WTC11 (cell line): ENCODE measurements at places on chromosomes 13 and 19.

- no peak for DNase-seq
- no peak overlapping the region for H3K4me3 ChIP-seq
These were observed 137.2 kb downstream of the CYSLTR2 start for GRCh38 chr13:48790966-48791365.

- peak overlapping the region; percentile 92 for H3K4me3 ChIP-seq
- H3K4me1 ChIP-seq: peaks cover 34% of the 10 kb centered on the region
- H3K27ac ChIP-seq: peak overlapping the region; percentile 96
- no peak for DNase-seq
- no peaks in the 10 kb centered on the region for H3K27me3 ChIP-seq
These were observed 1.8 kb upstream of the DIAPH3 start for GRCh38 chr13:60165391-60166099.

DNA sequence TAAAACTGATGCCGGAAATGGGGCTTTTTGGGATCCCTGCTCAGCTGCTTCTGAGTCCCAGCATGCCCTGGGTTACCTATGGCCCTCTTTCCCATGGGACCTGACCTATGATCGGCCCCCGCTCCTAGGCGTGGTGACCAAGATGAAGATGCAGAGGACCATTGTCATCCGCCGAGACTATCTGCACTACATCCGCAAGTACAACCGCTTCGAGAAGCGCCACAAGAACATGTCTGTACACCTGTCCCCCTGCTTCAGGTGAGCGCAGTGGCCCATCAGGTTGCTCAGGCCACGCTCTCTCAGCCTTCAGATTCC is 1.5 kb downstream of the RPS11 start:
- H3K27ac ChIP-seq: peak overlapping the region; percentile 98
- H3K36me3 ChIP-seq: peaks cover 34% of the 10 kb centered on the region
- no peaks in the 10 kb centered on the region for H3K27me3 ChIP-seq

DNA sequence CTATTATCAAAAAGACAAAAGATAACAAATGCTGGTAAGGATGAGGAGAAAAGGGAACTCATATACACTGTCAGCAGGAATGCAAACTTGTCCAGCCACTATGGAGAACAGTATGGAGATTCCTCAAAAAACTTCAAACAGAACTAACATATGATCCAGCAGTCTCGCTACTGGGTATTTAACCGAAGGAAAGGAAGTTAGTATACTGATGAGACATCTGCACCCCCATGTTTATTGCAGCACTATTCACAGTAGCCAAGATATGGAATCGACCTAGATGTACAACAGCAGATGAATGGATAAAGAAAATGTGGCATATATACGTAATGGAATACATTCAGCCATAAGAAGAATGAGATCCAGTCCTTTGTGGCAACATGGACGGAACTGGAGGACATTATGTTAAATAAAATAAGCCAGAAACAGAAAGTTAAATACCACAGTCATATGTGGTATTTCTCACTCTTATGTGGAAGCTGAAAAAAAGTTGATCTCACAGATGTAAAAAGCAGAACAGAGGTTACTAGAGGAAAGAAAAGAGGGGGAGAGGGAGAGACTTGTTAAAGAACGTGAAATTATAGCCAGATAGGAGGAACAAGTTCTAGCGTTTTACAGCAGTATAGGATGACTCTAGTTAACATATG is 83.2 kb downstream of the RUBCNL start:
- DNase-seq: no peak
- H3K4me1 ChIP-seq: no peaks in the 10 kb centered on the region
- no peak overlapping the region for H3K4me3 ChIP-seq
- no peaks in the 10 kb centered on the region for H3K36me3 ChIP-seq
- no peaks in the 10 kb centered on the region for H3K27me3 ChIP-seq

- H3K27ac ChIP-seq: no peak overlapping the region
- H3K36me3 ChIP-seq: peaks cover 6% of the 10 kb centered on the region
- no peak overlapping the region for H3K4me3 ChIP-seq
- no peaks in the 10 kb centered on the region for H3K27me3 ChIP-seq
- peaks cover 14% of the 10 kb centered on the region for H3K4me1 ChIP-seq
These were observed 163.0 kb upstream of the TSC22D1 start for GRCh38 chr13:44739120-44739519.

- peaks cover 10% of the 10 kb centered on the region for H3K36me3 ChIP-seq
- H3K4me3 ChIP-seq: no peak overlapping the region
- no peak overlapping the region; the same call in 1 of the 2 replicates for H3K27ac ChIP-seq
- no peak for DNase-seq
- H3K27me3 ChIP-seq: peaks cover 3% of the 10 kb centered on the region; the same call in 1 of the 2 replicates
- no peaks in the 10 kb centered on the region for H3K4me1 ChIP-seq
These were observed 14.4 kb upstream of the CEBPA start for GRCh38 chr19:33316541-33317264.

DNA sequence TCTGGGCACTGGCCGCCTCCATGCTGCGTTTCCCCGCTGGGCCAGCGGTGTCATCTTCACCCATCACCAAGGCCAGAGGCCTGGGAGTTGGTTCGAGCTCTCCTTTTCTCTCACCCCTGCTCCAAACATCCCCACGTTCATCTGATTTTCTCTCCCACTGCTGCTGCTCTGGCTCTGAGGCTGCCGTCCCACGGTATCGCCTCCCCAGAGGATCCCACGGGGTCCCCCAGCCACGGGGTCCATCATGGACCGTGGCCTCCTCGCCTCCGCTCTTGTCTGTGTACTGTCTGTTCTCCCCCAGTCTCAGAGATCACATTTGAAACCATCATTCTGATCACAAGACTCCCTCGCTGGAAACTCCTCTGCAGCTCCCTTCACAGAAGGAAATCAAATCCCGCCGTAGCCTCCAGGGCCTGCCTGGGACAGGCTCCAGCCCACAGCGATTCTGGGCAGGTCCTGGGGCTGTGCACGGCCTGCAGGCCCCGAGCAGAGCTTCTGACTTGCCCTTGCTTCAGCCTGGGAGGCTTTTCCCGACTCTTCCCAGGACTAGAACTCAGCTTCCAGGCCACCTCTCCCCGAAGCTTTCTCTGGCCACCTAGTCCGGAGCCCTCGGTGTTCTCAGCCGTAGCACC is 64.2 kb downstream of the SOX1 start:
- no peak for DNase-seq
- H3K36me3 ChIP-seq: no peaks in the 10 kb centered on the region
- H3K4me1 ChIP-seq: no peaks in the 10 kb centered on the region
- peaks cover 9% of the 10 kb centered on the region; the same call in 1 of the 2 replicates for H3K27me3 ChIP-seq
- no peak overlapping the region for H3K27ac ChIP-seq

DNA sequence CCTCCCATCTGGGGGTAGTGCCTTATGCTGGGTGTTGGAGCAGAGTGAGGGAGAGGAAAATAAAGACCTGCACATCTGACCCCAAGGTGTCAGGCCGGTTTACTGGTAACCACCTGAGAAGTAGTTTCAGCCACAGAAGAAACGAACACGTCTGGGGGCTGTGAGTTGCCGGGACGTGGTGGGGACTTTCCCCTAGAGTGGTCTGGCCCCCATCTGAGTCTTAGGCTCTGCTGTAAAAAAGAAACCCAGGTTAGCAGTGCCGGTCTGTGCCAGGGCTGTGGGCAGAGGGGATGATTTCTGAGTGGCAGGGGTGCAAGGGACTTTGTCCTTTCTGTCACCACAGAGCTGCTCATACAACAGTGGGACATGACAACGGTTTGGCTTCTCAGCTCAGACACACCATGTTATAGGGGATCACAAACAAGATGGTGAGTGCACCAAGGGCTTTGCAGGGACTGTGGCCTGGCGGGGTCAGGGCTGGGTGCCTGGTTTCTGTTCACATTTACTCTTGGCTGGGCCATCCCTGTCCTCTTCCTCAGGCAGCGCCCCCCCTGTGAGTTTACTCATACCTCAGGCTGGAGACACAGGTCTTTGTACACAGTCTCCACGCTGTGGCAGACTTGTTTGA is 9.0 kb downstream of the GCDH start:
- H3K4me3 ChIP-seq: no peak overlapping the region
- no peak for DNase-seq
- H3K27ac ChIP-seq: no peak overlapping the region
- H3K36me3 ChIP-seq: peaks cover 19% of the 10 kb centered on the region
- H3K4me1 ChIP-seq: no peaks in the 10 kb centered on the region
- H3K27me3 ChIP-seq: no peaks in the 10 kb centered on the region

- H3K27ac ChIP-seq: no peak overlapping the region
- peaks cover 3% of the 10 kb centered on the region; the same call in 1 of the 2 replicates for H3K4me1 ChIP-seq
- no peak overlapping the region for H3K4me3 ChIP-seq
These were observed 4.8 kb downstream of the LILRB5 start for GRCh38 chr19:54252243-54252642.

DNA sequence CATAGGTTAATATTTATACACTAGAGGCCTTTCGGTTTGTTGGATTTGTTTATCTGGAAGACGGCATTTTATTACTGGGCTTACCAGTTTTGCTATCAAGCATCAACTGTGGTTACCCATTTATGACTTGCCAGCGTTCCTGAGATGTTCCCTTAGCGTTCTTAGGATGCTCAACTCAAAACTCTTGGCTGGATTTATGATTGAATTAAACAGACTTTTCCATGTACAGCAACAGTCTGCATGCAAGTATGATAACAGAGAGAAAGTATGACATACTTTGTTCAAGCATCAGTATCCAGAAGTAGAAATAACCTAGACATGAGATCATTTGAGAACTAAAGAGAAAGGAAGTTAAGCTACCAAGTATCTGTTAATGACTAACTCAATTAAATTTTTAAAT is 29.9 kb upstream of the RNF113B start:
- no peaks in the 10 kb centered on the region for H3K27me3 ChIP-seq
- H3K36me3 ChIP-seq: peaks cover 58% of the 10 kb centered on the region
- H3K4me1 ChIP-seq: peaks cover 25% of the 10 kb centered on the region
- no peak overlapping the region for H3K4me3 ChIP-seq
- no peak for DNase-seq

GRCh38 chr13:26541041-26541440 is 16.4 kb upstream of the WASF3 start:
- H3K27ac ChIP-seq: no peak overlapping the region
- no peaks in the 10 kb centered on the region for H3K36me3 ChIP-seq
- DNase-seq: no peak
- H3K4me1 ChIP-seq: no peaks in the 10 kb centered on the region
- H3K27me3 ChIP-seq: no peaks in the 10 kb centered on the region; the same call in 1 of the 2 replicates

GRCh38 chr19:23904406-23904805 is 10.3 kb upstream of the ZNF726 start:
- peaks cover 86% of the 10 kb centered on the region for H3K36me3 ChIP-seq
- H3K4me3 ChIP-seq: no peak overlapping the region
- DNase-seq: no peak
- no peaks in the 10 kb centered on the region for H3K4me1 ChIP-seq

- H3K27ac ChIP-seq: no peak overlapping the region; the same call in 1 of the 2 replicates
- H3K4me3 ChIP-seq: no peak overlapping the region
- H3K27me3 ChIP-seq: no peaks in the 10 kb centered on the region
- H3K36me3 ChIP-seq: no peaks in the 10 kb centered on the region
These were observed 115.8 kb downstream of the NBEA start for GRCh38 chr13:35057858-35058257.

GRCh38 chr19:23596872-23597271 is 90.1 kb downstream of the ZNF675 start:
- peaks cover 39% of the 10 kb centered on the region for H3K36me3 ChIP-seq
- no peaks in the 10 kb centered on the region for H3K4me1 ChIP-seq
- no peak overlapping the region for H3K4me3 ChIP-seq

DNA sequence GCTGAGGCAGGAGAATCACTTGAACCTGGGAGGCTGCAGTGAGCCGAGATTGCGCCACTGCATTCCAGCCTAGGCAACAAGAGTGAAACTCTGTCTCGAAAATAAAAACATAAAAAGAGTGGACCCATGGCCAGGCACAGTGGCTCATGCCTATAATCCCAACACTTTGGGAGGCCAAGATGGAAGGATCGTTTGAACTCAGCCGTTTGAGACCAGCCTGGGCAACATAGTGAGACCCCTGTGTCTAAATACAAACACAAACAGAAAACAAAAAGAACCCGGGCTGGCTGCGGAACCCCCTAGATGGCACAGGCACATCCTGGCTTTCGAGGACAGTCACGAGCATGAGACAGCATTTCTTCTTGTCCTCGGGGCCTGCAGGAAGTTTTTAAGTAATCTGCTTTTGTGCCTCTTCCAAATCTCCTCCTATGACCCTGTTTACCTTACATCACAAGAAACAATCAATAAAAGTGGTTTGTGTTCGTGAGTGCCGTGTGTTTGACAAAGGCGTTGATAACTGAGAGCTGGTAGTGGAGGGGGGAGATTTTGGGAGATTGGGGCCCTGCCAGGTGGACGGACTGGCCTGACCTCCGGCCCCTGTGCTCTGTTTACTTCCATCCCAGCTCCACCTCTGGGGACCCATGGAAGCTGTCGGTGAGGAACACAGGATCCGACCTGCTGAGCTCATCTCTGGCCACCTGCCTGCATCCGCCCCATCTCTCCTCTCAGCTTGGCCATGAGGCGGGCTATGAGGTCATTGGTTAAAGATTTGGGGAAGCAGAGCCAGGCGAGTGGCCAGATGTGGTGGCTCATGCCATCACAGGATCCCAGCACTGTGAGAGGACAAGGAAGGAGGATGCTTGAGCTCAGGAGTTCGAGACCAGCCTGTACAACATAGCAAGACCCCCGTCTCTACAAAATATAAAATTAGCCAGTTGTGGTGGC is 5.9 kb upstream of the GDF15 start:
- peak; percentile 27 for DNase-seq
- H3K4me3 ChIP-seq: no peak overlapping the region
- H3K27me3 ChIP-seq: no peaks in the 10 kb centered on the region; the same call in 1 of the 2 replicates

DNA sequence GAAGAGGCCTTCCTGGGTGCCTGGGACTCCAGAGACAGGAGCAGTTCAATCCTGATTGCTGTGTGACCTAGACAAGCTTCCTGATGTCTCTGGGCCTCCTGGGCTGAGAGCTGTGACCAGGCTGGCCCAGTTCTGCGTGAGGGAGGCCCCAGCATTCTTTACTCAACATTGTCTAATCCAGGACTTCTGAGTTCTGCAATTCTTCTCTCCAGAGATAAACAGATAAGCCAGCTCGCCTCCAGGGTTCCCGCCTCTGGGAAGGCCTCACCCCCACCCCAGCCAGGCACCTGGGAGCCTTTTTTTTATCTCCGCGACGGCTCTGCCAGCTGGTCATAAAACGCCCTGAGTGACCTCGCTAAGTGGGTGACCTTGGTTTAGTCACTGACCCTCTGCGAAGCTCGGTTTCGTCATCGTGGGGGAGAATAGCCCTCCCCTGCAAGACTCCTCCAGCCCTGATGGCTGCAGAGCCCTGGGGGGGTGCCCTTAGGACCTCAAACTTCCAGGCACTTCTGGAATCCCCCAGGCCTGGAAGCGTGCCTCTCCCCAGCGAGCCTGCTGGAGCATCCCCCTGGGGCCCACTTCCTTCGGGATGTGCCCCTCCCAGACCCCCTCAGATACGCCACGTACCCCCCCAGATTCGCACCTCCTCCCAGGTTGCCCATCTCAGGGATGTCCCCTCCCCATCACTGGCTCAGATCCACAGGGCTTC is 1.9 kb downstream of the SULT2B1 start:
- peaks cover 25% of the 10 kb centered on the region for H3K4me1 ChIP-seq
- H3K36me3 ChIP-seq: no peaks in the 10 kb centered on the region
- H3K27me3 ChIP-seq: no peaks in the 10 kb centered on the region
- peak overlapping the region; percentile 34 for H3K4me3 ChIP-seq

DNA sequence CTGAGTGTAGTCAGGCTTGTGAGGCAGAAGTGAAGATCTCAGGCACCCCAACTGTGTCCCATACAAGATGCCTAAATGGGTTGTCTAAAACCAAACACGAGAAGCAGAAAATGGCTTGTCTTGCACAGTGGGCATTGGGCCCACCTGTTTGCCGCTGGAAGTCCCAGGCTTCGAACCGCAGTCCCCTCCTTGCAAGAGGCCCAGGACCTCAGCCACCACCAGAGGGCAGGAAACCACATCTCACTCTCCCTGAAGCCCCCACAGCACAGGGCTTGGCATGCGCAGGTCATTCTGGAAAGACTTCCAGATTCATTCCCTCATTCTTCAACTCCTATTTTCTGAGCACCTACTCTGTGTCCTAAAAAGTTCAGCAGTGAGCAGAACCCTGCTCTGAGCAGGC is 973.7 kb downstream of the UQCRFS1 start:
- no peaks in the 10 kb centered on the region for H3K36me3 ChIP-seq
- H3K27ac ChIP-seq: no peak overlapping the region
- no peaks in the 10 kb centered on the region for H3K27me3 ChIP-seq
